ENCODE measurements at places on chromosomes 5 and 9.

GRCh38 chr9:94084314-94084713, at the start of gene PTPDC1:
TSS of gene PTPDC1 (plus strand) at chr9:94084464. CDS start at chr9:94084531, 67 bp downstream.
- DNase-seq, result no peak

DNA sequence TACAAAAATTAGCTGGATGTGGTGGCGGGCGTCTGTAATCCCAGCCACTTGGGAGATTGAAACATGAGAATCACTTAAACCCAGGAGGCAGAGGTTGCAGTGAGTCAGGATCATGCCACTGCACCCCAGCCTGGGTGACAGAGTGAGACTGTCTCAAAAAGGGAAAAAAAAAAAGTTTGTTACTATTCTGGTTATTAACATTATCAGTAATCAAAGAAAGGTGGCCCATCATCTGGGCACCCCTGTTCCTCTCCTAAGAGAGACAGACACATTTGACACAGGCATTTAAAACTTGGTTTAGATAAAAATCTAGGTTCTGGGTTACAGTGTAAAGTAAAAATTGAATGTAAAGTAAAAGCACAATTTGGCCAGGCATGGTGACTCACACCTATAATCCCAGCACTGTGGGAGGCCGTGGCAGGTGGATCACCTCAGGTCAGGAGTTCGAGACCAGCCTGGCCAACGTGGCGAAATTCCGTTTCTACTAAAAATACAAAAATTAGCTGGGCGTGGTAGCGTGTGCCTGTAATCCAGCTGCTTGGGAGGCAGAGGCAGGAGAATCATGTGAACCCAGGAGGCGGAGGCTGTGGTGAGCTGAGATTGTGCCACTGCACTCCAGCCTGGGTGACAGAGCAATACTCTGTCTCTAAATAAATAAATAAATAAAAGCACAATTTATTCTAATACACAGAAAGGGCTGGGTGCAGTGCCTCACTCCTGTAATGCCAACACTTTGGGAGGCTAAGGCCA, 16.7 kb upstream of the PHYHD1 start:
- no peak for DNase-seq

GRCh38 chr5:147169901-147170300, 64.9 kb upstream of the STK32A start:
- no peak for DNase-seq

GRCh38 chr9:109708451-109708945, 71.5 kb upstream of the PALM2AKAP2 start:
- DNase-seq, result no peak

DNA sequence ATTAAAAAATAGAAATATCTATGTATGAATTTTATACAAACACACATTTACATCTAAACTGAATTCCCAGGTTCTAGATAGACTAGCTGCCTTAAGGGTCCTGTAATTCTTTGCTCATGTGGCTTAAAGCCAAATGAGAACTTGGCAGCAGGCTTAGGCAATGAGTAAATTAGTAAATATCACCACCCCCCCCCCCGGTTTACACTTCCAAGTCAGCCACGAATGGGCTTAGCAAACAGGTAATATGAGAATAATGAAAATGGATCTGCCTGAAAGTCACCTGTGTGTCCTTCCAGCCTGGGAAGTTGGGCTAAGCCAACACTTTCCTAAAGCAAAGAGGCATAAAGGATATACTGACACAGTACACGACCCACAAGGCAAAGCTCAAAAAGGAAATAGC, 108.6 kb downstream of the KLHL3 start:
- no peak for DNase-seq

DNA sequence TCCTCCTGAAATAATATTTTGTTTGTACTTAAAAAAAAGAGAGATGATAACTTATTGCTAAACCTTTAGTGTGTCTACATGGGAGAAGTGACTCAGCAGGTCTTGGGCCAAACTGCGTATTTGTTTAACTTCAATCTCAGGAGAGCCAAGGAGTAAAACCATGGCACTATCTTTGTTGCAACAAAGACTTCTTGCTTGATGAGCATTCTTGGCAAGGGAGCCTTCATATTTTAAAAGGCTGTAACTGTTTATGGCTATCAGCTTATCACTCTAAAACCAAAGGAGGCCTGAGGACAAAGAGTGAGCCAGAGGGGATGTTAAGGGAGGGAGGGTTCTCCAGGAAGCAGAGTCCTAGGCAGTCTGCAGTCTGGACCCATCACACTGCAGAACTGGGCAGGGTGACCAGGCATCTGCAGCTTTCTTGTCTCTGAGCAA, 216.2 kb upstream of the S1PR3 start:
- no peak for DNase-seq

DNA sequence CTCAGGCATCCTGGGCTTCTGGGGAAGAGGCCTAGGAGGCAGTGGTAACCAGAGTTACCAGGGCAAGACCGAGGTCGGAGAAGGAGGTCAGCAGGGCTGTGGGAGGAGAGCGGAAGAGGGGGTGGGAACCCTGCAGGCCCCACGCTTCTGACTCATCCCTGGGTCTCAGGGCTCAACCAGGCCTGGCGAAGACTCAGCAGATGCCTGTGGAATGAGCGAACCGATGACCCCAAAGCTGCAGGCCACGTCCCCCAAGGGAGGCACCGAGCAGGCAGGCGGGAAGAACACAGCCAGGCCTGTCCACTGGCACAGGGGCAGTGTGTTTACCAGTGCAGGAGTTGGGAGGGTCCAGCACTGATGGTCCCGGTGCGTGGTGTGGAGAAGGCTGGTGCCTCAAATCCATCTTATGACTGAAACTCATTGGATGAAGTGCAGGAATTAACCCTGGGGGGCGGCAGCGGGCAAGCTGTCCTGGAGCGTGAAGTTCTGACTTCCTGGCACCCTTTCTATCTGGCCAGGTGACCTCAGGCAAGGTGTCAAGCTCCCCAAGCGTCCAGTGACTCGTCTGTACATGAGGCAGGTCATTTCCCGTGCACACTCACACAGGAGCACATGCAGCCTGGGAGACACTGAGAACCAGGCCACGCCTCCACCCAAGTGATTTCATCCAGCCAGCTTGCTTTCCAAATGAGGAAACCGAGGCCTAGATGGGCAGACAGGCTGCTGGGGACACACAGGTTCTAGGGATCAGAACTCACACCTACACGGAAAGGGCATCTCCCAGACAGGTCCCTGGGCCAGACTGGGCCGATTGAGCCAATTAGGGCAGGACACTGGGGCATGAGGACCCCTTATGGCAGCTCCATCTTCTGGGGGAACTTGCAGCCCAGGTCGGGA, 69.1 kb downstream of the ADAMTS2 start:
- DNase-seq, result peak; percentile 96

DNA sequence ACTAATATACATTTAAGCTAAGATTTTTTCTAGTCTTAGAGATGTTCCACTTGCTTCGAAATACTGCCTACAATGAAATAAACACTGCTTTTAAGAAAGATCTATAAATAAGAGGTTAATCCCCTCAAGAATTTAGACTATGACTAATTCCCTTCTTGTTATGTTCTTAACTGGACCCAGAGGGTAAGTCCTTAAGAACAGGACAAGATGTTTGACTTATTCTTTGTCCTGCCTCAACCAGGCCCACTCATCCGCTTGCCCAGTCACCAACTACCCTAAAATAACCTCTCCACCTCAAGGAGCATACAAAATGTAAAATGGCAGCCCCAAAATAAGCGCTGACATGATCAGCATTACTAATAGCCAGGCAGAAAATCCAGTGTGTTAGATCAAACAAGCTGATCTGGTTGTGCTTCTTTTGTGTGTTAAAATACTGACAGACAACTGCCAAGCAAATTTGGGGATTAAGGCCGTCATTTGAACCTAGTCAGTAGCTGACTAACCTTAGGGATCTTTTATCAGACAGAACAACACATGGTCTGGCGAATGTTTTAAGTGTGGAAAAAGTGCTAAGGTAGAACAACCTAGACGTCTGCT, 93.7 kb upstream of the SMC5 start:
- no peak for DNase-seq

GRCh38 chr5:78811866-78812265, 163.3 kb upstream of the LHFPL2 start:
- no peak for DNase-seq

DNA sequence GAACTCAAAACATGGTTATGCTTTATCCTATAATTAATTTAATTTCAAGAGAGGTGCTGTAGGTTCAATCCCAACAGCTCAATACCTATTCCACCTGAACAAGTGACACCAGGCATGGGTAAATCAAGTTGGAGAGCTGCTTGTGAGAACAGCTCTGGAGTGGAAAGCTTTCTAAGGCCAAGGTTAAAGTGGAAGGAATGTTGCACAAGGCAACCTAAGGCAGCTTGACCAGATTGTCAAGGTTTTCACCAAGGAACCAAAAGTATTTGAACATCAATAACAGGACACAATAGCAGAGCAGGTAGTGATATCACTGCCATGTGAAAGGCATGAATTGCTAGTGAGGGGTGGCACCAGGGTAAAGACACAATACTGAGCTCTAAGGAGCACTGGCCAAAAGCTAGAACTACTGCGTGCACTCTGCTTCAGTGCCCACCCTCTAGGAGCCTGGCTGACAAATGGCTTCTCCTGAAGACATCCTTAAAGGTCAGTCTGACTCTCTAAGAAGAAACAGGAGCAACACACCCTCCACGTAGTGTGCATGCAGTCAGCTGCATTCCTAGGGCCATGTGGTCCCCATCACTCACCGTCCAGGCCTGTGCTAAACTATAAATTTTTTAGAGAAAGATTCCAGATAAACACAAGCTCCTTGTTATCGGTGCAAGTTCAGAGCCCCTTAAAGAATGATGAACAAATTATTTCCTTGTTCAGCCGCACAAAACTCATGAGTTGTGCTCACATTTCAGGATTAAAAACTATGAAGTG, 677.7 kb upstream of the KLF4 start:
- DNase-seq, result no peak

GRCh38 chr5:127872494-127872893, 169.3 kb downstream of the CCDC192 start:
- no peak for DNase-seq

DNA sequence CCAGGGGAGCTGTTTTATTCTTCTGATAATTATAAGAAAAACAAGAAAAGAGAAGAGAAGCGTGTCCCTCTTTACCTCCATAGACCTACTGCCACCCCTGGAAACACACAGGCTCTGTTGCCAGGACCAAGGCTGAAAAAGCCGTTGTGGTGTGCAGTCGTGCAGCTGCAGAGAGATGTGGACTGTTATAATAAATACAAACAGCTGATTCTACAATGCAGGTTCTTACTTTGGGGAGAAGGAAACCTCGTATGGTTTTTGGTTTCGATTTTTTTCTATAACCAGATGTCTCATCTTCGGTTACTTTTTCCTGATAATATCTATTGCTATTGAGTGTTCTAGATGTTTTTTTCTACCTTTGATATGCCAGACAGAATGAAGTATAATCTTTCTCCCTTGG, 28.1 kb downstream of the FYB1 start:
- no peak for DNase-seq

DNA sequence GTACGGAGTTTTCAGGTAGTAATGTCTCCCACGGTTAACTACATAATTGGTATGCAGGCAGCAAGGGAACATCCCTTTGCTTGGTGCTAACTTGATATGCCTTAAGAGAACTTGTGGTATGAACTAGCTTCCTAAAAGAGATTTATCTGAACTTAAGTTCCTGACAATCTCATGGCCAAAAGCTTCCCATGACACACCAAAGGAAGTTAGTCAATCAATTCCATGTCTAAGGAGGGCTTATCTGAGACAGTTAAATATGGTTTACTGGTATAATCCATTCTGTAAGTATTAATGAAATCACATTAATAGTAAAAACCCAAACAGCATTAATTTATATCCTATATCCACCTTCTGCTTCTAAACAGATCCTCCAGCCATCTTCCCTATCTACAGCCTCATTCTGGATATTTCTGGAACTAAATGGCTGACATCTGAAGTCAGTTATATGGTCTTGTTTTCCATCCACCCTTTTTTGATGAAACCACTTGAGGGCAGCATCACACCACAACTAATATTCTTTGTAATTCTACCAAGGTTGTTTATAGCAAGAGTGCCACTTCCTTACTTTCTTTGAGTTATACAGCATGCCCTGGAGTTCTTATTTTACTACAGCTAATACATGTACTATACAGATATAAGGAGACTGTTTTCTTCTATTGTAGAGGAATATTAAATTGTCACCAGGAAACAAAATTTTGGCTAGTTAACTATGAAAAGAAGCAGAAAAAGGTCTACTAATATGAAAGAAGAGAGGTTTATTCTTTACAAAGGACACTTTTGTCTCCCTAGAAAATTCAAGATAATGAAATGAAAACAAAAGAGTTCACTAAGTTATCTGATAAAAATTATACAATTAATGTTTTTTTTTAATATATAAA, 34.7 kb downstream of the SHOC1 start:
- peak; percentile 54 for DNase-seq

DNA sequence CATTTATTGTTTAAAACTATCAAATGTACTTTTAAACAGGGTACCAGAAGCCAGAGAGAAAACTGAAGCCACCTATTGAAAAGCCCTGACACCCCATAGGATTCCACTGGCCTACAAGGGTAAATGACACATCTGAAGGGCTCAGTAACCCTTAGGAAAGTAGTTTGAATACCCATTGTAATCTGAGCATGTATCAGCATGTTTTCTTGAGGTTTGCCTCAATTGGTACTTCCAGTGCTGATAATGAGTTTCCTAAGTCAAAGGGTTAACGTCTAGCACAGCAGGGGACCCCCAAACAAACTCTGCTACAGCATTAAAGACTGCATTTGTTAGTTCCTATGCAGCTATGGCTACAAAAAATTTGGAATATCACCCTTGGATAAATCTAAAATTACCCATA, 657.1 kb downstream of the NR2F1-AS1 start:
- DNase-seq, result no peak

- no peak for DNase-seq
Measured at GRCh38 chr9:18333157-18333556, 140.8 kb upstream of the ADAMTSL1 start.

GRCh38 chr5:93915142-93915553, 173.7 kb upstream of the POU5F2 start:
- no peak for DNase-seq

DNA sequence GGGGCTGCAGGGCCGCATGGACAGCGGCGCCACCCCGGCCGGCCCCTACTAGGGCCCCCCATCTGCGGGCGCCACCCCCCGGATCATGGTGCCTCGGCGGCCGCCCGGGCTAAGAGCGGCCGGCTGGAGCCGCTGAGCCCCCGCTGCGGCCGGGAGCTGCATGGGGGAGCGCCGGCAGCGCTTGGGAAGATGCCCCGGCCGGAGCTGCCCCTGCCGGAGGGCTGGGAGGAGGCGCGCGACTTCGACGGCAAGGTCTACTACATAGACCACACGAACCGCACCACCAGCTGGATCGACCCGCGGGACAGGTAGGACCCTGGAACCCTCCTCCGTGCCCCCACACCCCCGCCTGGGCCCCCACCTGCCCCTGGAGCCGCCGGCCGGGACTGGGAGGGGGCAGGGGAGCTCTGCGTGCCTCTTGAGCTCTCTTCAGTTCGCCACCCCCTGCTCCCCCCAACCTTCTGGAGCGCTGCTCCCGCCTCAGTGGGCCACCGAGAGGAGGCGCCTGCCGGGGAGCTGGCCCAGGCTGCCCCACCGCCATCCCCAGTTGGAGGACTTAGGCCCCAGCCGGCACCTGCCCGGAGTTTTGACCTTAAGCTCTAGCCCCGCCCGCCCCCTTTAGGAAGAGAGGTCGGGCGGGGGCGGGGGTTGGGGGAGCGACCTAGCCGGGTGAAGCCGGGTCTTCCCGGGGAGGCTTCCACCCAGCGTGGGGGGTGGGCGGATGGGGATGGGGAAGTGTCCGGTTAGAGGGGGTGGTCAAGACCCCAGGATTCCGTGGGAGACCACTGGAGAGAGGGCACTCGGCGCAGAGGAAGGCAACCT, 730 bp downstream of the WWC1 start:
- DNase-seq, result no peak
